ENCODE measurements at places on chromosomes 4 and X.

DNA sequence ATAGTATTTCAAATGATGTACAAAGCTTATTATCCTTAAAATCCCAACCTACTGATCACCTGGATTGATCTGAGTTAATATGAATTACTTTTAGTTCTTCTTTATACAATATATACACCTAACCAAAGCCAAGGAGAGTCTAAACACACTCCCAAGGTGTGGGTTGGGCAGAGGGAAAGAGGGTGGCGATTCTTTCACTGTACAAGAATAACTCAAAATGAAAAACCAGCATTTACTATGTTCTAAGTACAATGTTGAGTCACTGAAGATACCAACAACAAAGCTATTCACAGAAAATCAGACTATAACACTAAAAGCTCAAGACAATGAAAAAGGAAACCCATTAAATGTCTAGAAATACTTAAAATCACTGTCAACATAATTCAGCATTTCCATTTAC, 46.6 kb downstream of the ANKRD17 start:
- DNase-seq = no peak

GRCh38 chr4:17511051-17511450, 839 bp downstream of the QDPR start:
- DNase-seq = peak; percentile 51

DNA sequence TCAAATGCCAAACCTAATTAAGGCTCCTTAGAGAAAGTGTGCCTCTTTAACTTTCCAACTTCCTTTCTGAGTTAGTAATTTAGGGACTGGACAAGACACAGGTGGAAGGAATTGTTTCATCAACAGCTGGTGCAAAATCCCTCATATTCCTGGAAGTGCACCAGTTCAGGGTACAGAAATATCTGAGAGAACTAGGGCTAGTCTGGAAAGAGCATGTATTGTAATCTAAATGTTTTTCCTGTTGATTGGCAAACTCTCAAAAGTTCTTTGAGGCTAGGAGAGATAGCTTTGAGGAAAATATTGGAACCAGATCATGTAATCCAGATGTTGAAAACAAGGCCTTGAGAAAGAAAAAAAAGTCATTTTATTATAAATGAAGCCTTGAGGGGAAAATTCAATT, 98.1 kb upstream of the C1GALT1C1 start:
- DNase-seq = no peak

DNA sequence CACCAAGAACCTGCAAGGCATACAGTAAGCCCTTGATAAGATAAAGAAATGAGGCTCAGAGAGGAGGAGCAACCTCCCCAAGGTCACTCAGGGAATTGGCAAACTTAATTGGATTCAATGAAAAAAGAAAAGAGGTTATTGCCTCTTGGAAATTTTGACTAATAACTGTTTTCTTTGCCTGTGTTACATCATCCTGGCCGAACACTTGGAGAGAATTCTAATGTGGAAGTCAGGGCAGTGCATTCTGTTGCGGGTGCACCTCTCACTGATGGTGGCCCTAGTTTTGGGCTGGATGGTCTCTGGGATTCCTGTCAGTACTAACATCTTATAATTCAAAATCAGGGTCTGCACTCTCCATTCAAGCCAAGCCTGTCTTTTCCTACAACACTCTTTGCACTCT, 186.2 kb upstream of the BCOR start:
- DNase-seq = no peak

DNA sequence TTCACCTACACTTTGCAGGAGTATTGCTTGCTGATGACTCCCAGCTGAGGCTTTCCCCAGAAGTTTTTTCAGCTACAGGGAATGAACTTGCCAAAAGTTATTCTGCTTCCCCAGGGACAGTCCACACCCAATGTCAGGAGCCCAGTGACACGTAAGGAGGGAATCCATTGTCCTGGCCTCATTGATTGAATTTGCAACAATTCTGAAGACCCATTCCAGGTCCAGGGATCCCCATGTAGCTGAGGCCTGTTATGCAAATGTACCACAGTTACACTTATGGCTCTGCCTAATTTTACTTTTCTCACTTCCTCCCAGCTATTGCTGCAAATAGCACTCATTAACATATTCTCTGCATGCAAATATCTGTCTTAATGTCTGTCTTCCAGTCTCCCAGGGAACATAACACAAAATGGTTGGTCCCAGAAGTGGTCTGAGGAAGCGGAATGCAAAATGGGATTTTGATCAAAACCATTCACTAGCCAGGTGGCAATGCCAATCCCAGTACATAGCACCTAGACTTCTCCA, 113.7 kb upstream of the ACTRT1 start:
- no peak for DNase-seq

DNA sequence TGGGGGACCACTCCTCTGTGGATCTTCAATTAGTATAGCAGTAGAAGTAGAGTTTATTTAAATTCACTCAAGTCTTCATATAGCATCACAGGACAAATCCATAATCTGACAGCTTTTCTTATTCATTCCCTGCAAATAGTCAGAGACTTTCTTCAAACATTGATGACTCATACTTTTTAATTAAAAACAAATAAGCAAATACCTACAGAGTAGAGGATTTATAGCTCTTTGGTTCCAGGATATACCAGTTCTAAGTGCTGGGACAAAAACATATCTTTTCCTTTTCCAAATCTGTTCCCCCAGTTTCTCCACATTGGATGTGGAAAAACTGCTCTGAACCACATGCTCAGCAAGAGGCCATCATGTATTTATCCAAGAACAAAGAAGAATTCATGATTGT, 24.1 kb downstream of the EMCN start:
- no peak for DNase-seq

DNA sequence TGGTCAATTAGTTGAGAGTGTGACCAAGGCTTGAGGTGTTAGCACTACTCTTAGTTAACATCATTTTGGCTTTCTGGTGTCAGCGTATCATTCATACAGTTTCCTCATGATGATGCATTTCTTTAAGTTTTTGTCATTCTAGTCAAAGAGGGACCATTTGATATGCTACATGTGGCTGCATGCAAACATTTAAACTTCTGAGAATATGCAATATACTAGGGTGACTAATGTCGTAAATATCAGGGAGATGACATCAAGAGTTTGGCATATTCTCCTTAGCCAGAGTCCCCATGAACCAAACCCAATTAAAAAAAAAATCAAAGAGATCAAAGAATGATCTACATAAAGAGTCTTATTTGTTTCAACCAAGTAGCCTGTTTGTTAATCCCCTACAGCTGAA, 537.4 kb upstream of the PCDH7 start:
- no peak for DNase-seq

GRCh38 chr4:114466299-114466698, 132.3 kb upstream of the UGT8 start:
- DNase-seq = no peak

DNA sequence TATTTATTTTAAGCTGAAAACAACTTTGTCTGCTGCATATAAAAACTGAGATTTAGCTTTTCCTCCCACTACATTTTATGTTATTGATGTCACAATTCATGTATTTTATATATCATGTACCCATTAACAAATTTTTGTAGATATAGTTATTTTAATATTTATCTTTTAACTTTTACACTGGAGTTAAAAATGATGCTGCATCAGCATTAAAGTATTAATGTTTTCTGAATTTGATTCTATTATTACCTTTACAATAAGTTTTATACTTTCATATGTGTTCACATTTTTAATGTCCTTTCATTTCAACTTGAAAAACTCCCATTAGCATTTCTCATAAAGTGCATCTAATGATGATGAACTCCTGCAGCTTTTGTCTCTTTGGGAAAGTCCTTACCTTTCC, 72.2 kb downstream of the CWH43 start:
- DNase-seq = no peak

GRCh38 chr4:88737307-88737941, 39.8 kb upstream of the NAP1L5 start:
- DNase-seq = no peak

GRCh38 chr4:135533053-135533452, 1331.5 kb upstream of the PABPC4L start:
- DNase-seq = no peak

DNA sequence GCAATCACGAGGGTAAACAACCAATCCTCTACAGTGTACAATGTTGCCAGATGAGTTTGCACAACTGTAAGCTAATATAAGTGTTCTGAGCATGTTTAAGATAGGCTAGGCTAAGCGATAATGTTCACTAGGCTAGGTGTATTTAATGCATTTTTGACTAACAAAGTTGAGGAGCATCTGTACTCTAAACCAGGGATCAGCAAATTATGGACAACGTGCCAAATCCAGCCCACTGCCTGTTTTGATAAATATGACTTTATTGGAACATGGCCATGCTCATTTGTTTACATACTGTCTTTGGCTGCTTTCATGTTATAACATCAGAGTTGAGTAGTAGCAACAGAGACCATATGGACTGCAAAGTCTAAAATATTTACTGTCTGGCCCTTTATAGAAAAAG, 46.3 kb upstream of the ARHGEF6 start:
- DNase-seq = no peak

DNA sequence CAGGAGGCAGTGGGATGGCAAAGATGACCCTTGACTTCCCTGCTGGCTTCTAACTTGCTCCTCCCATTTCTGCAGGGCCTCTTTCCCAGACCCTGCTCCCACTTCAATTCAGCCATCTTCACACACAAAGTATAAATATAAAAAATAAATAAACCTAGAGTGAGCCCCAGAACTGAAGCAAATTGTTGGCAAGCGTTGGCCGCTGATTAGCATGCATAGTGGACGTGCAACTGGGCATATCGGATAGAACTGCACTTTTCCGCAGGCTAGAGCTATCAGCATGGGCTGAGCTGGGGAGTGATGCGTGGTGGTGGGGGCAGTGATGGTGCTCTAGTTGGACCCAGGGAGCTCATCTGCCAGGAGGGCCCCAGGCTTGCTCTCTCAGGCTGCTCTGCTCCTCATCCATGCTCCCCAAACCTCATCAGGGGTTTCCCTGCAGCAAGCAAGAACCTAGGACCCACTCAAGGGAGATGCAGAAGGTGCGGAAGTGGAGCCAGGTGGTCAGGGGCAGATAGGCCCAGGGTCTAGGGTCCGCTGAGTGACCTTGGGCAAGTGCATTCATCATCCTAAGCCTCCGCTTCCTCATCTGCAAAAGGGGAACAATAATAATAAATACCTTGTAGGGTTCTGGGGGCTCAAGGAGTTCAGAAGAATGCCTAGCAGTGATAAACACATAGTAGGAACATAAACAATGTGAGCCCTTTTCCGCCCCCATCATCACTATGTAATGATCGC, 146.8 kb upstream of the PJA1 start:
- no peak for DNase-seq

DNA sequence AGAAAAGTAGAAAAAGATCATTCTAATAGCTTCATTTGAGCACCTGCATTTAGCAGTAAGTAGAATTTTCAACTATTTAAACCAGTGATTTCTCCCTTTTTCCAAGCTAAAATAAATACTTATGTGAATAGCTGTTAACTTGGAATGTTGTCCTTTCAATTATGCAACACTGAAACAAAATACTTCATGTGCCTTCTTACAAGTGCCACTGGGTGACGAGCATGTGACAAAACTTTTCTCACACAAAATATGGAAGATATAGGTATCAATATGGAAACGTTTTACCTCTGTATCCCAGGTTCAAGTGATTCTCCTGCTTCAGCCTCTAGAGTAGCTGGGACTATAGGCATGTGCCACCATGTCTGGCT, 708.3 kb downstream of the STIM2 start:
- no peak for DNase-seq

- DNase-seq = no peak
Observed at GRCh38 chr4:158958489-158959270, 144.2 kb upstream of the RAPGEF2 start.

DNA sequence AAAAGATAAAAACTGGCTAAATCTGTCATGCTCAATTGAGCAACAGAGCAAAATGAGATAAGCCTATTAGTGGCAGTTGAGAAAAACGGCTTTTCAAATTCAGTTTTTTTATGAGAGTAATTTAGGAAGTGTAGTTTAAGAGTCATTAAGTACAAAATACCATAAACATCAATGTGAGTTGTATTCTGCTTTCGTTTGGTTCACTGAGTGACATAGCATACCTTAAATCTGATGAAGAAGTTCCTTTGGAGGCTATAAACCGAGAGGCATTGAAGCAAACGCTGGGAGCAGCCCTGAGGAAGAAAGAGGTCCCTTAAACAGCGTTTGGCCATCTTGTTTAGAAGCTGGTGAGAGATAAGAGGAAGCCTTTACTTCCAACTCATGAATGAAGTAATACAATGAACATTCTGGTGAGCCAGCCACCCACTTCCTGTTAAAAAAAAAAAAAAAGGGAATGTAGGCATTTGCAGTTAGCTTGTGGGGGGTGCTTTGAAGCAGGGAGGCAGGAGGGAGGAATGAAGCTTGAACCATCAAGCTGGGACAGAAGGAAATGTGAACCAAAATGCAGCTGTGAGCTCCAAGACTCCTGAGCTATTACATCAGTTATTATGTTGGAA, 132.3 kb downstream of the ZNF330 start:
- peak; percentile 85 for DNase-seq

DNA sequence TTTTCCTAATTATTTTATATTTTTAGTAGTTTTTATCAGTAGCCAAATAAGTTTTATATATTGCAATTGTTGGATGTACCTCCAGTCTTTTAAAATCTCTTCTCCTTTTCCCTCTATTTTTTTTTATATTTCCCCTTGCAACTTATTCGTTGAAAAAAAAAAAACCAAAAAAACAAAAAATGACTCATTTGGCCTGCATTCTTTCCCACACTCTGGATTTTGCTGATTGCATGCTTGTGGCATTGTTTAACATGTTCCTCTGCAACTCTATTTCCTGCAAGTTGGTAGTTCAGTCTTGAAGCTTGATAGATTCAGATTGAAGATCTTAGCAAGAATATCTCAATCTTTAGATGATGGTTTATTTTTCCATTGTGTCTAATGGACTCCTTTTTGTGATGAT, 260.6 kb upstream of the BOD1L1 start:
- DNase-seq = peak; percentile 96

- peak; percentile 55 for DNase-seq
Observed at GRCh38 chrX:119155416-119156035, 27.9 kb upstream of the KIAA1210 start.

GRCh38 chr4:61251129-61251528, 51.0 kb downstream of the ADGRL3 start:
- no peak for DNase-seq

GRCh38 chr4:139858436-139859205, 193.0 kb downstream of the MGST2 start:
- DNase-seq = no peak

- no peak for DNase-seq
Observed at GRCh38 chr4:181971411-181971810, 271.8 kb upstream of the TENM3 start.

- DNase-seq = no peak
Observed at GRCh38 chr4:139596034-139596683, 40.1 kb upstream of the SETD7 start.

- no peak for DNase-seq
Observed at GRCh38 chr4:127364911-127365310, 267.8 kb upstream of the INTU start.

GRCh38 chr4:839675-840443, 13.9 kb upstream of the CPLX1 start:
- no peak for DNase-seq

All from cardiac fibroblast (primary cell).